ENCODE measurements at places on chromosomes 13 and 19.

DNA sequence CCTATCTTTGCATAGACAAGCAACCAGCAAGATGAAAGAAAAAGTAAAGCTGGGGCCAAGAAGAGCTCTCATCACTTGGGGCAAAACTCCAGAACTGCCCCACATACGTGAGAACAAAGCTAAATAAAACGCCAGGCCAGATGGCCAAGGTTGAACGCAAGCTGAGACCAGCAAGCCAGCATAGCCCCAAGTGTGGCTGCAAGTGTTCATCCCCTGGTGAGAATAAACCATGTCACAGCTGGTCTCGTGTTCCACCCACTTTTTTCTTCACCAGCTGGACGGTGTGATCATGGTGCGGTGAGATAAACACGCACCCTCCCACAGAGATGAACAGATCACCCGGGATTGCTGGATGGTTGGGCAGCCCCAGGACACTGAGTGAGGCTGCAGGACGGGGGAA lies 109.6 kb upstream of the CACNA1A start:
- DNase-seq, result no peak

- DNase-seq, result no peak
Observed at GRCh38 chr19:46998445-46999125, 21.1 kb upstream of the NPAS1 start.

- DNase-seq, result no peak
Observed at GRCh38 chr13:25171517-25172302, at the start of gene AMER2. AMER2 (minus strand) TSS chr13:25172288; CDS start chr13:25171619, 669 bp downstream.

- DNase-seq, result no peak
Observed at GRCh38 chr13:111472559-111473460, 152.4 kb downstream of the TEX29 start.

GRCh38 chr13:38758277-38758676 lies 71.4 kb downstream of the FREM2 start:
- DNase-seq, result no peak

GRCh38 chr13:23243066-23243465 lies 62.3 kb downstream of the SGCG start:
- no peak for DNase-seq

- no peak for DNase-seq
Observed at GRCh38 chr13:39433651-39434050, 169.3 kb downstream of the LHFPL6 start.

Data from Calu3 (cell line).